Natural killer cell treated with Interleukin-12 subunit alpha and Interleukin-12 subunit beta and Interleukin-15 and Interleukin-18, amount 100 ng/mL, for 72 hours (primary cell): ENCODE measurements at places on chromosomes 2 and 18.

GRCh38 chr2:10980886-10981425 lies 69.2 kb downstream of the KCNF1 start:
- DNase-seq, result no peak

- no peak for DNase-seq
Measured at GRCh38 chr2:240645801-240646175, 20.5 kb downstream of the GPR35 start.

GRCh38 chr2:84851876-84852275 lies 29.0 kb downstream of the TRABD2A start:
- no peak for DNase-seq

- no peak for DNase-seq
Measured at GRCh38 chr18:28113271-28114029, 63.5 kb downstream of the CDH2 start.

DNA sequence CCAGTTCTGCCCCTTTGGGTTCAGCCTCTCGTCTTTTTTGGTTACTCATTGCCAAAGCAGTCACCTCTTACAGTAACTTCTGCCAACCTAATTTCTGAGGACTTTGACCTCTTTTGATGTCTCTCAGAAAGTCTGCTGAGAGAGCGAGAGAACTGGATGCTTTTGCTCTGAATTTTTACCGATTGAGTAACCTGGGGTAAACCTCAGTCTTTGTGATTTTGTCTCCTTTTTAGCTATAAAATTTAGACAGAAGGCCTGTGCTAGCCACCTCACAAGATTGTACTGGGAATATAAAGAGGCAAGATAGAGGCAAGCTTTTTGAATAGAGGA lies 34.8 kb upstream of the IL1R1 start:
- no peak for DNase-seq

DNA sequence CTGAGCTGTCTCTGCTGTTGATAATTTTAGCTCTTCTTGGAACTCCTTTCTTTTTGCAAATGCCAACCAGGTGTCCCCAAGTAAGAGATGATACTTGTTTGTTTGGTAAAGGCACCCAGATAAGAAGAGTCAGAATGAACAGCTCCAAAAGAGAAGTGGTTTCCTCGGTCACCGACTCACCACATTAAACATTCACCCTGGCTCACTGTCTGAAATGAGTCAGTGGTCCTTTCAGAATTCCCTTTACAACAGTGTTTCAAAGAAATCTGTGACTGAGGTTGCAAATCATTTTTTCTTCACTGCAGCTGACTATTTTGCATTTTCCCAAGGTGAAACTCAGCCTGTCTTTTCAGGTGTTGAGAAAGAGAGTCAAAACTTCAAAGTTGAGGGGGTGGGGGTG lies 16.2 kb upstream of the CXCR4 start:
- DNase-seq, result no peak

DNA sequence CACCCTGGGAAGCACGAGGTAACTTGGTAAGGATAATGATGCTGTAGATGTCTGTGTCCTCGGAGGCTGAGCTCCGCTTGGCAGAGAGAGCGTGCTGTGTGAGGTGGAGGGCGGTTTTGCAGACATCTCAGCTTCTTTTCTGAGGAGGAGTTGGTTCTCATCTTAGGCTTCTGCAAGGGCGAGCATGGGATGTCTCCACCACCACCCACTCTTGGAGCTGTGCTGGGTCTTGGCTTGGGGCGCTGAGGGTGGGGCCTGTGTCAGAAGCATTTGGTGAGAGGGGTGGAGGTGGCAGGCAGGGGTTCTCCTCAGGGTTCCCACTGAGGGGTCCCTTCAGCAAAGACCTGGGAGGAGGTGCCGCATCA lies 9.2 kb downstream of the OXER1 start:
- DNase-seq, result no peak

DNA sequence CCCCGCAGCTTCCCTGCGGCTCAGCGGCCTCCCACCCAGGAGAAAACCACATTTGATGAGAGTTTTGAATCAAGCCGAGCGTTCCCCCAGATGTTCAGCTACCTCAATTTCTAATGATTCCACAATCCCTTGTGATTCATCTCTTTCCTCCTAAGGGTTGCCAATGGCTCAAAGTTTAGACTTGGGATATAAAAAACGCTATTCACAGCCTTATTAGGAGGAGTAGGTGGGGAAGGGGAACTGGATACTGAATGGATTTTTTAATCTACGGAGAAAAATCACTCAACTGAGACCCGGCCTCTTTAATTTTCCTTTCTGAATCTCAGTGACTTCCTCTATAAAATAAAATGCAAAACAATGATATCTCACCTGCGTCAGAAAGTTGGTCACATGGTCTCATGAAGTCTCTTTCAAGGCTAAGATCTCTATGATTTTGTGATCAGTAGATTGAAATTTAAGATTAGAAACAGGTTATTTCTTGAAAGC lies 192.6 kb upstream of the TCF4 start:
- DNase-seq, result no peak

- no peak for DNase-seq
Measured at GRCh38 chr2:134368009-134368817, 114.3 kb downstream of the MGAT5 start.

- DNase-seq, result no peak
Measured at GRCh38 chr2:23092831-23093230, 292.1 kb upstream of the KLHL29 start.

GRCh38 chr2:229783108-229783721 lies 68.9 kb upstream of the DNER start:
- no peak for DNase-seq

- peak; percentile 8 for DNase-seq
Measured at GRCh38 chr2:9191041-9191481, 15.6 kb upstream of the ASAP2 start.

DNA sequence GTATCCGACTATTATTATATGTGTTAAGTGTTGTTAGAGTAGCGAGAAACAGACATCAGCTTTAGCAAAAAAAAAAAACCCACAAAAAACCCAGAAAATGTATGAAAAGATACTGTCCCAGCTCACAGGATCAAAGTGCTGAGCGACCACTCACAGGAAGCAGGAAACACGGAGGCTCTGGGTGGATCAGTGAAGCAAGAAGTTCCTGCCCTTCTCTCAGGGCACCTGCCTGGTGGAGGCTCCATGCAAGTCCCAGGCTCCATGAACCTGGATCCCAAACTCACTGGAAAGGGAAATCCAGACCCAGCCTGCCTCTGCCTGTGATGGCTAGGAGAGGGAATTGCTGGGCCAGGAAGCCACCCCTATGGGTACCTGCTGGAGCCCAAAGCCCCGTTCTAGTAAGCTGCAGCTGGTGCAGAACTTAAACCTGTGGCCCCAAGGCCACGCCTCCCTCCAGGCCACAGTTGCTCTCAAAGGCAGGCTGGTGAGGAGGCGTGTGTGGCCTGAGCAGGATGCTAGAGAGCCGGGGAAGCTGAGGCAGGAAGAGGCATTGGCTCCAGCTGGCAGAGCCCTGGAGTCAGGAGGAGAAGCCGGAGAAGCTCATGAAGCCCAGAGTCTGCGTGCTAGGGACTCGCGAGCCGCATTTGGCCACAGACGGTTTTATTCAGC lies 63.5 kb upstream of the TAF1B start:
- DNase-seq, result no peak

GRCh38 chr2:235989591-235989990 lies 178.6 kb downstream of the GBX2 start:
- no peak for DNase-seq

GRCh38 chr18:23377669-23378301 lies 75.3 kb upstream of the RIOK3 start:
- no peak for DNase-seq

- no peak for DNase-seq
Measured at GRCh38 chr2:9735335-9735734, 104.5 kb upstream of the YWHAQ start.

DNA sequence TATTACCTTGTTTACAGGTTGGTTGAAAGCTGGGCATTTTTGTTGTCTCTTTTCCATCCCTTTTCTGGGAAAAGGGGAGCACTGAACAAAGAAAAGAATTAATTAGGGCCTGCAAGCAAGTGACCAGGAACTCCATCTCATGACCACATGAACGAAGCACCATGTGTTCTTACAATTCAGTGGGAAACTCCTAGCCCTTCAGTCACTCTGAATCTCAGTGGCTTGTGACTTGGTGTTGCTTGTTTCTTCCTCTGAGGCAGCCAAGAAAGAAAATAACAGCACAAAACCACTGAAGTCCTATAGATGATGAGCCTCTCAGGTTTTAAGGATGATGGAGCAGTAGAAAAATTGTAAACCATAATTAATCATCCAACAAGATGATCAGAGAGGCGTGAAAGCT lies 129.1 kb upstream of the CAB39 start:
- DNase-seq, result no peak

- DNase-seq, result no peak
Measured at GRCh38 chr2:240146627-240147278, 6.3 kb upstream of the OTOS start.

DNA sequence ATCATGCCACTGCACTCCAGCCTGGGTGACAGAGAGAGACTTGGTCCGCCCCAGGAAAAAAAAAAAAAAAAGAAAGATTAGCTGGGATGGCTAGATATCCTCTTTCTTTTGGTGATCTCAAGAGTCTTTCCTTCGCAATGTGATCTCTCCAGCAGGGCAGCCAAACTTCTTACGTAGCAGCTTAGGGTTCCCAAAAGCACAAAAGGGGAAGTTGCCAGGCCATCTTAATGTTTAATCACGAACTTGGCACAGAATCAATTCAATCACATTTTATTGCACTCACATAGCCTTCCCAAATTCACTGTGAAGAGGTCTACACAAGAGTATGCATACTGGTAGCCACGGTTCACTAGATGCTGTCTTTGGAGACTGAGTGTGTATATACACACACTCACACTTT lies 53.1 kb downstream of the VIL1 start:
- no peak for DNase-seq

DNA sequence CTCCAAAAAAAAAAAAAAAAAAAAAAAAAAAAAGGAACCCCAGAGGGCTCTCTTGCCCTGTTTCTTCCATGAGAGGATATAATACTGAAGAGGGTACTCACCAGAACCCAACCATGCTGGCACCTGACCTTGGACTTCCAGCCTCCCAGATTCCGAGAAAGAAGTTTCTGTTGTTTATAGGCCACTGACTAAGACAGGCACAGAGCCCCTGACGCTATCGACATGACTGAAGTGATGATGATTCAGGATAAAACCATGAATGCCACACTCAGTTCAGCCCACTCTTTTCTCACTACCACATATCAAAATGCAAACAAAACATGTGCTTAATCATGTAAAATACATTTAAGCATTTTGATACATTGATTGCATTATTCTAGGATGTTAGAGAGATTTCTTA lies 66.1 kb upstream of the CDCA7 start:
- no peak for DNase-seq

DNA sequence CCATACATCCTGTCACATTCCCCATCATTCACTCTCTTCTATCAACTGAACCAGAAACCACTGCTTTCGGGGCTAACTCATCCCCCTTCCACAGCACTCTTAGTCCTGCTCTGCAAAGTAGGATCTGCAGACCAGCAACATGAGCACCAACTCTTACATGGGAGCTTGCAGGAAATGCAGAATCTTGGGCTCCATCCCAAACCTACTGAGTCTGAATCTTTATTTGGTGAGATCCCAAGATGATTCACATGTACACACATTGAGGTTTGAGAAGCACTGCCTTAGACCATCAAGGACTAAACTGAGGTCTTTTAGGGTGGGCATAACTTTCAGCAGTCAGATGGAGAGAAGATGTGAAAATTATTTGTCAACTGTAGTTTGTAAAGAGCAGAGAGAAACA lies 235.6 kb upstream of the EPHA4 start:
- DNase-seq, result no peak

GRCh38 chr18:62963507-62963906 lies 248.2 kb downstream of the PHLPP1 start:
- DNase-seq, result no peak

DNA sequence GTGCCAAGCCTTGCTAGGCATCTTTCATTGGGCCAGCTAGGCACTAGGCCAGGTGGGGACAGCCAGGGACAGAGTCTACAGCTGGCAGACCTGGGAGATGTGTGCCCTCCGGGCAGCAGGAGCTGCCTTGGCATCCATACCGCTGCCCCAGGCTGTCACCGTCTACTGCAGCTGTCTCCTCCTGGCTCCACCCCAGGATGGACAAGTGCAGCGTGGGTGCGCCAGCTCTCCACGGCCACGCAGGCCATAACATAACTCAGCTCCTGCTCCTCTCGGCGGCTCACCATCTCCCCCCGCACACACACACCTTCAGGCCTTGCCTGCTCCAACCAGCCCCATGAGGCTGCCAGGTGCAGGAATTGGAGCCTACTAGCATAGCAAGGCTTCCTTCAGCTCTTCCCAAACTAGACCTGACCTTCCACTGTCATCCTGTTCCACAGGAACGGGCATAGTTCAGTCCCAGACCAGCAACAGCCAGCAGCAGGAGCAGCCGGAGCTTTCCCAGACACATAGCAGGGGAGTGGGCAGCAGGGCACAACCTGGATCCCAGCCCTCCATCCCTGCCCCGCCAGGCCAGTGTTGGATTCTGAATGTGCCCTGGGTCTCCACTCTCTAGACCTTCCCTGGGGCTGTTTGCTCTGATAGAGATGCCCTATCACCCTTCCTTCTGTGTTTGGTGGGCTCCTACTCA lies 2.5 kb upstream of the ADRA2B start:
- no peak for DNase-seq

- DNase-seq, result no peak
Measured at GRCh38 chr2:19538411-19538963, 180.1 kb upstream of the OSR1 start.

DNA sequence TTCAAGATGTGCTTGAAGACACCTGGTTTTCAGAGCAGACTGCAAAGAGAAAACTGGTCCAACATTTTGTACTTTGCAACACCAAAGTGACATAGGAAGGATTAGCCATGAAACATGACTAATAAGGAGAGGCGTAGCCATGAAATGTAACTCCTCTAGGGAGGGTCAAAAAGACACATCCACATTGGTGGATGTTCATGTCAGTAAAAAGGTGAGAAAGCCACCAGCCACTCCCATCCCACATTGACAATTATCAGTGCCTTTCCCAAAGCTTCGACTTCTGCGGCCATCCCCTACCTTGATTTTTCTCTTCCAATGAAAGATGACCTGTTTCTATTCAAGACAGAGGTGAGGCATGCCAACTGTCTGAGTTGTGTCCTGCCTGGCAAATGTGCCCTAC lies 223.2 kb downstream of the ALK start:
- DNase-seq, result no peak

DNA sequence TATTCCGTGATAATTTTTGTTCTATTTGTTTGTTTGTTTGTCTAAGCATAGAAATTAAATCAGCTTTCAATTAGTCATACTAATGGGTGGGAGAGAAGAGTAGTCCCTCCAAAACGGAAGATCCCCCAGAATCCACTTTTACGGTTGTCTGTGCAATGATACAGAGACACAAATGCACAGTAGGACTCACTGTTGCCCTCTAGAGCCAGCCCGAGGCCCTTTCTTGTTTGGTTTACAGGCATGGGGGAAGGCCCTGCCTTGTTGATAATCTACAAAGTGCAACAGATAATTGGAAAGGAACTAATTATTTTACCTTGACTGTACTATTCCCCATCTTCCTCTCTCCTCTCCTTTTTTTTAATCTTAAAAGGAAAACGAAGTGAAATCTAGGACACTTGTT lies 121.1 kb downstream of the ACOXL start:
- DNase-seq, result no peak

DNA sequence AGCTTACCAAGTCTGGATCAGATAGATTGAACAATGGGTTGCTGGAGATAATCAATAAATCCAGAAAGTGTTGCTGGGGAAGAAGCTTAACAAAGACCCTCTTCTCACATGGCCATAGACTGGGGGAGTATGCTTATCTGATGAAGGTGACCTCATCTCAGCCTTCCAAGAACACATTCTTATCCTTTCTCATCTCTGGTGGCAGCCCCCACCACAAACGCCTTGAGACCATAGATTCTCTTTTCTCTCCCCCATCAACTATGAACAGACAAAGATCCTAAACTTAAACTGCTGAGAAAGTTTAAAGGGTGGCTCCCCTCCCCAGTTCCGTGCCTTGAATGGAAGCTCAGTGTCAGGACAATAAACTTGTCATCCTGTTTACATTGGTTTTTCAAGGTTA lies 428.7 kb upstream of the TRIB2 start:
- no peak for DNase-seq
